ENCODE measurements at places on chromosomes 13 and 19.
A peak's percentile ranks its signal among the peaks of the same experiment; 100 is the strongest.

GRCh38 chr13:34124666-34125306 lies 306.8 kb downstream of the RFC3 start:
- DNase-seq: no peak

DNA sequence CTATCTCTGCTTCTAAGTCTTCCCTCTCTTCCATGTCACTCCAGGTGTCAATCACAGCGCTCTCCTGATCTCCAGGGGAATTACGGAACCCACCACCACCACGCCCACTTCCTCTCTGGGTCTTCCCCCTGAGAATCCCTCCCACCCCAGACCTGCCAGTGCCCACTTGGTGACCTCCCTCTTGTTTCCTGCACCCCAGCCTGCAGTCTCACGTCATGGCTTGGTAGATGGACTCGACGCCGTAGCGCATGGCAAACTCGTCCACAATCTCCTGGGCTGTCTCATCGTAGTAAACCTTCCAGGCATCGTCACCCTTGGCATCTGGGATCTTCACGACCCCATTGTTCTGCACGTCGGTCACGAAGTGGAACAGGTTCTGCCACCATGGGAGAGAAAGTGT lies 47.0 kb downstream of the UNC13A start:
- DNase-seq: no peak

GRCh38 chr13:100506154-100506553 lies 82.4 kb downstream of the GGACT start:
- DNase-seq: no peak

DNA sequence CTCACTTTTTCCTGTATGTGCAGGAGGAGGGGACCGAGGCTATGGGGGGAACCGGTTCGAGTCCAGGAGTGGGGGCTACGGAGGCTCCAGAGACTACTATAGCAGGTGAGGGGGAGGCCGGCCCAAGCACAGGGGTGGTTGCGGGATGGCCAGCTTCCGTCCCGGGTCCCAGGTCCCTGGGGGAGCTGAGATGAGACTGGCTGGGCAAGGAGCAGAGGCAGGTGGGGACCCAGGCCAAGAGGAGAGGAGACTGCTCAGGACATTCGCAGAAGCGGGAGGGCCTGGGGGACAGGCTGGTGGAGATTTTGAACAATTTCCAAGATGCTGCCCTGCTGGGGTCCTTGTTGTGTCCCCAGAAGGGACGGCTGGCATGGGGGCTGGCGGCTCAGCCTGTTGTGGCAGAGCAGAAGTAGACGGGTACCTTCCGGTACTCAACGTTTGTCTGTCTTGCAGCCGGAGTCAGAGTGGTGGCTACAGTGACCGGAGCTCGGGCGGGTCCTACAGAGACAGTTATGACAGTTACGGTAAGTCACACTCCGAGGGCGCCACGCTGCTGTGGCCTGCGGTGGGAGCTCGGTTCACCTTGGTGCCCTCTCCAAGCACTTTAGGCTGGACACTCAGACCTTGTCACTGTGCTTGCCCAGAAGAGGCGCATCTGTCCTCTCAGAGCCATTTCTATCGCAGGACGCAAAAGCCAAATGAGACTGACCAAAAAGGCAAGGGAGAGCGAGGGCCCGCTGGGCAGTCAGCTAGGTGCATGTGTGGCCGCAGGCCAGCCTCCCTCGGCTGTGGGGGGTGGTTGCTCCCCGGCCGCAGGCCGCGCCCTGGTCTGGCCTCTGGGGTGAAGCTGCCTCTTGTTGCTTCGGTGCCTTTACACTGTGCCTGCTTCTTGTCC lies 2.6 kb downstream of the CIRBP start:
- DNase-seq: no peak

DNA sequence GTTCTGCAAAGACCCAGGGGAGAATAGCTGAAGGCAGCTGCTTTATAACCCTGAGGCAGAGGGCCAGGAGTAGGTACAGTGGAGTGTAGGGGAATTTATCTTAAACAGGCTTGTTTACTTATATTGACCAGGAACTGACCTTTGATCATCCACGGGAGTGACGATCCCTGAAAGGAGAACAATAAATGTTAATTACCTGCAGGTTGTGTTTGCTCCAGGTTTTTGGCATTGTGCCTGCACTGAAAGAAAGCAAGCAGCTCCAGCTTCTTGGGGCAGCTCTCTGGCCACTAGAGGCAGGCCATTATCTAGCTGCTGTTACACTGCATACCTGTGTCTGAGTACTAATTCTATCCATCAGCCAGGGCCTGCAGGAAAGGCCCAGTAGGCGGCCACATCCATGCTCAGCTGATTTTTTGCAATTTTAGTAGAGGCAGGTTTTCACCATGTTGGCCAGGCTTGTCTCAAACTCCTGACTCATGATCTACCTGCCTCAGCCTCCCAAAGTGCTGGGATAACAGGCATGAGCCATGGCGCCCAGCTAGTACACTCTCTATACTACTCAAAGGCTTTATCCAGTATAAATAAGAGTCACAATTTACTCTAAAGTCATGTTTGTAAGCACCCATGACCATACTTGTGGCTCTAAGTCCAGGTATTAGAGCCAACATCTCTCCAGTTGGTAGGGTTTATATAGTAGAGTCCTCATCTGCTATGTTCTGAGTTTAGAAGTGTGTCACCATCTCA lies 8.5 kb upstream of the ZNF91 start:
- DNase-seq: no peak

DNA sequence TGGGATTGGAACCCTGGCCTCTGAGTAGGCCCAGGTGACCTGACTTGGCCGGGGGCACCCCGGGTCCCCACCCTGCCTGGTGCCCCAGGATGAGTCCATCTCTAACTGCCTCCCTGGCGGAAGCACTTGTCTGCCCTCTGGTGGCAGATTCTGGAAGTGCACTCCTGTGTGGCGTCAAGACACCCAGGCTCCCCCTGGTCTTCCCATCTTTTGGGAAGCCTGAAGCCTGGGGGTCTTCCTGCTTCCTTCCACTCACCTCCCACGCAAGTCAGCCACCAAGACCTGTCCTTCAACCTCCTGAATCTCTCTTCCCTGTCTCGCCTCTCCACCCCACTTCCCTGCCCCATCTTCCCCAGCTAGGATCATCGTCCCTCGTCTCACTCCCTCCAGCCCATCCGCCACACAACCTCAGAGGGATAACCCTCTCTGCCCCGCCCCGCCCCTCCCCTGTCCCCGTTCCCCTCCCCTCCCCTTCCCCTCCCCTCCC lies 7.4 kb downstream of the RABAC1 start:
- DNase-seq: peak; percentile 73

GRCh38 chr19:27752530-27753184 lies 1460.3 kb downstream of the UQCRFS1 start:
- DNase-seq: no peak

DNA sequence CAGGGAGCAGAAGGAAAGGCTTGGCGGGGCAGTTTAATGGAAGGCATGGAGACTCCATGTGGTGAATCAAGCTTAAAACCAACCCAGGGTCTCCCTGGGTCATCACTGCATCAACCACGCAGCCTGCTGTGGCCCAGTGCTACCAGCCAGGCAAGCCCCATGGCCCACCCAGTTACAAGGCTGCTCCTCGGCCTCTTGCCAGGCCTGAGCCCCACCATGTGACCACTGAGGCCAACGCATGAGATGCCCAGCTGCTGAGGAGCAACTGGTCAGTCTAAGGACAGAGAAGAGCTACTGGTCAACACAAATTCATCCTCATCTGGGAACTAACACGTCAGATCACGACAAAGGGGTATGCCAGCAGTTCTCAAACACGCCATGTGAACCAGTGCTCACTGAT lies 15.4 kb upstream of the KPTN start:
- no peak for DNase-seq

GRCh38 chr19:6071875-6072274 lies 38.4 kb downstream of the RFX2 start:
- DNase-seq: no peak

GRCh38 chr19:46898731-46899130 lies 37.9 kb downstream of the ARHGAP35 start:
- DNase-seq: peak; percentile 60

DNA sequence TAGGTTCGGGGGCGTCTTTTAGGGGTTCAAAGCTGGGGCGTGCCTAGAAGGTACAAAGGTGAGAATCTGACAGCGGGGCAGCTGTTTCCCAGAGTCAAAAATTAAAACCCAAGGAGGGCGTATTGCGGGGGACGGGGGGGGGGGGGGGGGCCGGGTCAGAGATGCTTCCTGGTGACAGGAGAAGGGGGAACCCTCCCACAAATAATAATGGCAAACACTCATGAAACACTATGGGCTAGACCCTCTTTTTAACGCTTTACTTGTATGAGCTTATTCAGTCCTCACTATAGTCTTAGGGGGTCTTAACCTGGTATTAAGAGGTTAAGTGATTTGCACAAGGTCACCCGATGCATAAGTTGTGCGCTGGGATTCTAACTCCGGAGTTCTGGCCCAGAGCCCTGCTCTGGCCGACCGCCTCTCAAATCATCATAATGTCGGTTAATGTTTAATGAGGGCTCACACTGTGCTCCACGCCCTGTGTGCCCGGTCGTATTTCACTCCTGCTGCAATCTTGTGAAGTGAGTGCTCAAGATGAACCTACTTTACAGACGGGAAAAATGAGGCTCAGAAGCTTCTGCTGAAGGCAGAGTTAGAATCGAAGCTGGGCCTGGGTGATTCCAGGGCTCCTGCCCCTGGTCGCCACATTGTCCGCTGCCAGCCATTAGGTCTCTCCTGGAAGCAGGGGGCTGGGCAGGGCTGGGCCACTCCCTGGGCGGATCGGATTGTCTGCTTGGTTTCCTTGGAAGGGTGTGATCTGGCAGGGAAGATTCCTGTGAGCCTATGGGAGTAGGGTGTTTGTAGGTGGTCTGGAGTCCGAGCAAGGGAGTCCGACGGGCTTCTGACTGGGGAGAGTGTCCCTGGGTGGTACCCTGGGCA lies 964 bp downstream of the PAK4 start:
- peak; percentile 60 for DNase-seq

DNA sequence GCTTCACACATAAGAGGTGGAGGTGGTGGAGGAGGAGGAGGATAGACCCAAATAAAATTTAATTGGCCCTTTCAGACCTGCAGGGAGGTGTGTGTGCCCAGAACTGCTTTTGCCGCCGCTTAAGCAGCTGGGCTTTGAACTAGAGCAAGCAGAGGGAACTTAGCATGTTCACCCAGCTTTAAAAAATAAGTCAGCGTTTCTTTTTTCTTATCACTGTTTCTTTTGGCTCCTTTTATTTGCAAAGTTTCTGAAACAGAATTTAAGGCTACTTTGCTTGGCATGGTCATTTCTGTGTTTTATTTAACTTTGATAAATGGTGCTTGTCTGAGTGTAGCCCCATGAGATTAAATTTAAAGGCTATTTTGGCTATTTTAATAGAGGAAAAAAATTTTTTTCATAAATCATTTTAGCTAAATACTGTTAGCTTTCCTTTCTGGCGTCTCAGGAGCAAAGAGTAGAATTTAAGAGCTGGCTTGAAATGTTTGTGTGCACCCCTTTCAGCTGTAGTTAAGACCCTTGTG lies 43.3 kb upstream of the RNF113B start:
- no peak for DNase-seq

DNA sequence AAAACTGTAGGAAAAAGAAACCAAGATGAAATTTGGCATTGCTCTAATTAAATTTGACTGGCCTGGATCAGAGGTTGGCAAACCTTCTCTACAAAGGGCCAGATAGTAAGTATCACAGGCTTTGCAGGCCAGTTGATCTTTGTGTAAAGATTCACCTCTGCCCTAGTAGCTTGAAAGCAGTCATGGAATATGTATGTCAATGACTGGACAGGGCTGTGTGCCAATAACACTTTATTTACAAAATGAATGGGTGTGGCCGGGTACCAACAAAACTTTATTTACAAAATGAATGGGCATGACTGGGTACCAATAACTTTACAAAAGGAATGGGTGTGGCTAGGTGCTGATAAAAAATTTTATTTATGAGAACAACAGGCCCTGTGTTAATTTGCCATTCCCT lies 20.0 kb downstream of the SIN3B start:
- DNase-seq: peak; percentile 40

DNA sequence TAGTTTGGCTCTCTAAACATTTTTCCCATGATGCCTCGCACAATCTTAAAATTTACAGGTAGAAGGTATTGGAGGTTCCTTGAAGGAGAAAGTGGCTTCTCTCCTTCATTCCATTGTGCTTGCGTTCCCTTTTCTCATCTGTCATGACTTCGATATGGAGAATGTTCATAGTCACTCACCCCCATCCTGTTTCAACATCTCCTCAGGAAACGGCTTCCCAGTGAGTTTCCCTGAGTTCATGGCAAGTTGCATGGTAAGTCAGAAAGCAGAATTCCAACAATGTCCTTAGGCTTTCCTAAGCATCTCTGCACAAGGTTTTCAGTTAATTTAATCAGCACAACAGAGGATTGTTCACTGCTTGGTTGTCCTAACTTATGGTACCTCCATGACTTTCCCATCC lies 581.8 kb upstream of the SLITRK5 start:
- DNase-seq: no peak

DNA sequence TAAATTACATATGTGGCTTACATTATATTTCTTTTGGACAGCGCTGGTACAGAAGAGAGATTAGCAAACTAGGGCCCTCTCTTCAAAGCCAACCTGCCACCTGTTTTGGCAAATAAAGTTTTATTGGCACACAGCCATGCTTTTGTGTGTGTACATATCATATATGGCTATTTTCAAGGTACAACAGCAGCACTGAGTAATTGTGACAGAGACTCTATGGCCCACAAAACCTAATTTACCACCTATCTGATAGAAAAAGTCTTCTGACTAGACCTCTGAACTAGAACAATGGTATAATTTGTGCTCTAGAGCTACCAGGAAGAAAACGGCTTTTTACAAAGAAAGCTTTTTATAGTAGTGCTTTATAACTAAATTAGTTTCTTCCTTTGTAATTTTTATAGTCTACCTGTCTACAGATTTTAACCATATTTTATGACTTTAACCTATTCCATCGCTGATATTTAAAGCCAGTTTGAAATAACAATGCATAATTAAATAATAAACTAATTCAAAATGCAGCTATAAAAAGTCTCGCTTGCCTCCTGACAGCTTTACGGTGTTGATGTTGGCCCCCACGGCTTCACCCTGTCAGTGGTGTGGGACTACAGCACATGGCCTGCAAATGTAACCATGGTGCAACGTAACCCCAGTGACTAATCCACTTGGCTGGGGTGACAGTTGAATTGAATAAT lies 17.7 kb upstream of the DPY19L3 start:
- DNase-seq: peak; percentile 60

- no peak for DNase-seq
Measured at GRCh38 chr13:86840250-86841191, 830.6 kb upstream of the SLITRK5 start.

- peak; percentile 13 for DNase-seq
Measured at GRCh38 chr13:29884671-29885430, 34.4 kb upstream of the UBL3 start.

DNA sequence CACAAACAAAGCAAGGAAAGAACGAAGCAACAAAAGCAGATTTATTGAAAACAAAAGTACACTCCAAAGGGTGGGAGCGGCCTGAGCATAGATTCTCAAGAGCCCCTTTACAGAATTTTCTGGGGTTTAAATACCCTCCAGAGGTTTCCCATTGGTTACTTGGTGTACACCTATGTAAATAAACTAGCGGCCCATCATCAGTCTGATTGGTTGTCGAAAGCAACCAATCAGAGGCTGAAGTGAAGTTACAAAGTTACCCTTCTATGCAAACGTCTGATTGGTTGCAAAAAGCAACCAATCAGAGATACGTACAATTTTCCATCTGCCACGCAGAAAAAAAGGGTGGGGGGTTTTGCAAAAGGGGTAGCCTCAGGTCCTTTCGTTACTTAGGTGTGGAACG lies 96.3 kb upstream of the UBAC2 start:
- no peak for DNase-seq

GRCh38 chr19:47215581-47215980 lies 15.4 kb downstream of the BBC3 start:
- no peak for DNase-seq

- DNase-seq: no peak
Measured at GRCh38 chr13:20340136-20340758, 108.1 kb upstream of the GJB6 start.

- DNase-seq: no peak
Measured at GRCh38 chr19:1128106-1128505, 24.3 kb downstream of the GPX4 start.
